ENCODE measurements at places on chromosomes 12 and 14. TPM values are rescaled to one million over a fixed set of nuclear protein-coding genes. Genes with fewer than 3 reads are reported as not detected.

DNA sequence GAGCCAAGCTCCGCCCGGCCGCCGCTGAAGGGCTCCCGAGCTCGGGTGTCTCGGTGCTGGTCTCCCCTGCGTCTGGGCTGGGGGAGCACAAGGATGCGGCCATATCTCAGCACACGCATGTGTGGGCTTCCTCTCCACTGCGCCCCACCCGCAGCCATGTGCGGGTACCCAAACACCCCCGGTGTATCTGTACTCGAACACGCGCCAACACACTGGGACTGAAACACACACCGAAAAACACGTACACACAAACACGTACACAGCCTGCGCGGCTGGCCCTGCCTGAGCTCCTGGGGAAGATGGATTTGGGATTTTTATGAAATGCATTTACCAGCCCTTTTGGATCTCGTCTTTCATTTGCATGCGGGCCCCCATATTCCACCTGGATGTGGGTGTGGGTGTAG is 897 bp upstream of the TBX3 start:
- DNase-seq, result no peak
- no peak overlapping the region for H3K4me3 ChIP-seq
- H3K36me3 ChIP-seq, result peaks cover 3% of the 10 kb centered on the region
- H3K27ac ChIP-seq, result no peak overlapping the region
- H3K4me1 ChIP-seq, result peaks cover 13% of the 10 kb centered on the region
- peaks cover 89% of the 10 kb centered on the region for H3K27me3 ChIP-seq

GRCh38 chr14:53331247-53331646 is 178.1 kb upstream of the DDHD1 start:
- DNase-seq, result no peak
- no peaks in the 10 kb centered on the region for H3K4me1 ChIP-seq
- no peak overlapping the region for H3K4me3 ChIP-seq
- H3K27ac ChIP-seq, result no peak overlapping the region
- H3K36me3 ChIP-seq, result no peaks in the 10 kb centered on the region

DNA sequence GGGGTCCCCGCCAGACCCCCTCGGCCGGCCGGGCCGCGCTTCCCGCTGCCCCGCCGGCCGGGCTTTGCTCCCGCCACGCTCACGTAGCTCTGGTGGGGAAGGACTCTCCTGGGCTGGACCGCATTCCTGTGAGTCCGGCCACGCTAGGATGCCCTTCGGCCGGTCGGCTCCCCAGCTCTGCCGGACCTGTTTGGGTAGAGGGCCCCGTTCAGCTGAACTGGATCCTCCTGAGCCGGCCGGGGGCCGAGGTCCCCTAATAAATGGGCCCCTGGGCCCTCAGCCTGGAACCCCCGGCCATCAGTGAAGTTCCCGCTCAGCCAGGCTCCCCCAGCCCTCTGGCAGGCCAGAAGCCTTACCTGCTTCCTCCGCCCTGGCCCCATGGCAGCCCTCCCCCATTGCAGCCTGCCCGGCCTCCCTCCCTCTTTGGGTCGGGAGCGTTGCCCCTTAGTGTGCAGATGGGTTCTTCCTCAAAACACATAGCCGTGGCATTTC is 593 bp downstream of the UNC119B start:
- H3K27ac ChIP-seq, result peak overlapping the region; percentile 88
- H3K36me3 ChIP-seq, result peaks cover 17% of the 10 kb centered on the region
- H3K4me3 ChIP-seq, result peak overlapping the region; percentile 91
- H3K27me3 ChIP-seq, result no peaks in the 10 kb centered on the region

DNA sequence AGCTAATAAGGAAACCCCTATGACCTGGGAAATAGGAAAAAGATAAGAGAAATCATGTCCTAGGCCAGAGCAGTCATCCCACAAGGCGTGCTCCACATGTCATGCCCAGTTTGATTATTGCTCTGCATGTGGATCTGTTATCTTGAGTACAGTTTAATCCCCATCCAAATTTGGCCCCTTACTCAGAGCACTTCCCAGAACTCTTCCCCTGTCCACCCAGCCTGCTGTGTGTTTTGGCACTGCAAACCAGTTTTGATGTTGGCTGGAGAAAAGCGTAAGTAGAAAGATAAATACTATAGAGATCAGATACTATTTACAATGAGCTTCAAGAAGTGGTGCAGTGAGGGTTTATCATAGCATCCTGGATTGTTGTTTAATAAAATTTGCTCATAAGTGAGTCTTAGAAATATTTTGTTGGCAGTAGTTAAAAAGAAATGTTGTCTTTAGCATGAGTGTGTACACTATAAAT is 83.8 kb downstream of the PTPRB start:
- H3K4me1 ChIP-seq, result no peaks in the 10 kb centered on the region
- H3K27me3 ChIP-seq, result no peaks in the 10 kb centered on the region
- no peak overlapping the region for H3K27ac ChIP-seq
- no peak for DNase-seq
- no peaks in the 10 kb centered on the region for H3K36me3 ChIP-seq

GRCh38 chr12:107669946-107670345 is 15.7 kb upstream of the PWP1 start:
- H3K36me3 ChIP-seq, result no peaks in the 10 kb centered on the region
- no peak for DNase-seq
- no peak overlapping the region for H3K27ac ChIP-seq
- H3K4me3 ChIP-seq, result no peak overlapping the region
- peaks cover 8% of the 10 kb centered on the region for H3K4me1 ChIP-seq

- no peaks in the 10 kb centered on the region for H3K36me3 ChIP-seq
- no peak overlapping the region for H3K4me3 ChIP-seq
- H3K27me3 ChIP-seq, result no peaks in the 10 kb centered on the region
- no peak for DNase-seq
- H3K4me1 ChIP-seq, result no peaks in the 10 kb centered on the region
These were observed 780.9 kb downstream of the RPS29 start for GRCh38 chr14:48805315-48805714.

NPFF gene
- total RNA-seq, result 0.44 TPM

KRT4 gene
- not detected for total RNA-seq

- no peaks in the 10 kb centered on the region for H3K4me1 ChIP-seq
- no peak overlapping the region for H3K4me3 ChIP-seq
- no peaks in the 10 kb centered on the region for H3K36me3 ChIP-seq
- H3K27me3 ChIP-seq, result no peaks in the 10 kb centered on the region
- no peak for DNase-seq
These were observed 335.4 kb downstream of the LRIG3 start for GRCh38 chr12:58584880-58585279.

GRCh38 chr14:35375558-35376025 is 29.0 kb downstream of the NFKBIA start:
- H3K4me3 ChIP-seq, result no peak overlapping the region
- peaks cover 3% of the 10 kb centered on the region for H3K27me3 ChIP-seq
- DNase-seq, result no peak
- H3K27ac ChIP-seq, result no peak overlapping the region
- no peaks in the 10 kb centered on the region for H3K36me3 ChIP-seq

- no peaks in the 10 kb centered on the region for H3K27me3 ChIP-seq
- H3K36me3 ChIP-seq, result peaks cover 16% of the 10 kb centered on the region
- peak overlapping the region; percentile 100 for H3K27ac ChIP-seq
- peak; percentile 3 for DNase-seq
These were observed 3.6 kb upstream of the ARID2 start for GRCh38 chr12:45725631-45726602.

DNA sequence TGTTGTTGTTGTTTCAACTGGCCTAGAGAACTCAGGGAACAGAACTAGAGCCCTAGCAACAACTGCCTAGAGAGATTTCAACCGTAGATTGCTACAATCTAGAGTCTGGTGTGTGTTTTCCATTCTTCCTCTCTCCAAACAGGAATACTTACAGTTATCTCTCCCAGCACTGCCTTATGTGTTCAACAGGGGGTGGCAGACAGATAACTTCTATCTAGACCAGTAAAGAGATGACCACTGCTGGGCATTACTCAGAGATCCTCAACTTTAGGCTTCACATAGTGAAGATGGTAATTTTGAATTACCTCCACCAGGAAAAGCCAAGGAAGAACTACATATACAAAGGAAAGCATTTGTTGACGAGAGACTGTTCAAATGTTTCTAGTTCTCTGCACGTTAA is 4.8 kb downstream of the TXNDC16 start:
- no peak overlapping the region for H3K27ac ChIP-seq
- peaks cover 18% of the 10 kb centered on the region for H3K36me3 ChIP-seq
- H3K27me3 ChIP-seq, result no peaks in the 10 kb centered on the region
- no peak overlapping the region for H3K4me3 ChIP-seq
- peaks cover 33% of the 10 kb centered on the region for H3K4me1 ChIP-seq
- DNase-seq, result no peak

- no peaks in the 10 kb centered on the region for H3K36me3 ChIP-seq
- peaks cover 8% of the 10 kb centered on the region for H3K4me1 ChIP-seq
- H3K27me3 ChIP-seq, result peaks cover 5% of the 10 kb centered on the region
These were observed 16.5 kb upstream of the KRT78 start for GRCh38 chr12:52865090-52865944.

IL26 gene
- 8.1 TPM for total RNA-seq

TESPA1 gene
- 181 TPM for total RNA-seq

Measured in activated T-helper 1 cell treated with anti-CD3 and anti-CD28 coated beads, Interleukin-12 subunit alpha, Interleukin-12 subunit beta, Interleukin-2, Interleukin-4 antibody, amounts not matched to agents 30 ng/mL and 10 ng/mL and 1 ng/mL, durations not matched to agents 14 hours and 24 hours and 36 hours (primary cell).